ENCODE measurements at places on chromosomes 5 and 9.
A peak's percentile ranks its signal among the peaks of the same experiment; 100 is the strongest.

DNA sequence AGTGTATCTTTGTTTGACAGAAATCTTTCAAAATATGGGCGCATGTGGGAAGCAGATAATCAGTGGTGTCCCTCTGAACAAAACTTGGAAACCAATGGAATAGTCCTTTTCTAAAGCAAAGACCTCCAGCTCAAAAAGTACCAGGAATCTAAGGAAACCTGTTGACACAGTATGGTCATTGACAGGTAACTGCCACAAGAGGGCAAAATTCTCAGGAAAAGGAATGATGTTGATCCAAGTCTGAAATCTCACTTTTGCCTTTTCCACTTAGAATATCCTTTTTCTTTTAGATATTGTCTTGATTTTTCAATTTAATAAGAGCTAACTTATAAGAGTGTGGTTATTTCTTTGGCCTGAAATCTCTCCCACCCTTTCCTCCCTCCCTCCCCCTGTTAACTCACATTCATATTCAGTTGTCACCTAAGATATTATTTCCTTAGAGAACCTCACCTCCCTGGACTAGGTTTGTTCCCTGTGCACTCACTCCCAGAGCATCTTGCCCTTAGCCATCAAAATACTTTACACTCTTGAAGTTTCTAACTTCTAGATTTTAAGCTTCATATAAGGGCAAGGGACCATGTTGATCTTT lies 59.0 kb upstream of the BARX1 start:
- no peak for DNase-seq

DNA sequence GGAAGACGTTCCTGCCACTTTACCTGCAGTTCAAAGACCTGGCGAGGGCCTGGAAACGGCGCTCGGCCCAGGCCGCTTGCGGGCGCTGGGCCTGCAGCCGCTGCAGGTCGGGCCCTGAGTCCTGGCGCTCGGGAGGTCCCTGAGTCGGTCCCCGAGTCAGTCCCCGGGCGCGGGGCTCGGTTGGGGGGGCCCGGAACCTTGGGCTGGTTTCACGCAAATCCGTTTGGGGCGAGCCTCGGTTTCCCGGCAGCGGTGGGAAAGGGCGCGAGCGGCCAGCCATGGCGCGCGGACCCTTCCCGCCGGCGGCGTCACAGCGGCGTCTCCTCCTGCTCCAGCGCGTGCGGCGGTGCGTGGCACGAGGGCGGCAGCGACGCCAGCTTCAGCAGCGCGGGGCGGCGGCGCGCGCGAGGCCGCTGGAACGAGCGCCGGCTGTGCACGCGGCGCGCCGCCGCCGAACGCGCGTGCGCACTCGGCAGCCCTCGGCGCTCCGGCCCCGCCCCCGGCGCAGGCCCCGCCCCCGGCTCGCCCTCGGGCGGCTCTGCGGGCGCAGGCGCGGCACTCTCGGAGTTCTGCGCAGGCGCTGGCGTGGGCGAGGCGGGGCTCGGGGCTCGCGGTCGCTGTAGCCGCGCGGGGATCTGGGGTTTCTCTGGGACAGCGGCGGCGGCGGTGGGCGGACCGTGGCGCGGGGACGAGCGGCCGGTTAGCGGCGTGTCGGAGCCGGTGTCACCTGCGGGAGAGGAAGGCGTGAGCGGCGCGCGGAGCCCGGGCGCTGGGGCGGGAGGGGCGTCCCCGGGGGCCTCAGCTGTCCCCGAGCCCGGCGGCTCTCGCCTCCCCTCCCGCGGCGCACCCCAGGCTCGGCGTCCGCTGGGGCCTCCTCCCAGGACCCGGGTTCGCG lies 29.9 kb downstream of the EXOC3 start:
- peak; percentile 87 for DNase-seq

GRCh38 chr5:124708086-124708485 lies 38.4 kb downstream of the ZNF608 start:
- DNase-seq: no peak

GRCh38 chr5:143782588-143783386 lies 29.2 kb upstream of the HMHB1 start:
- DNase-seq: no peak

GRCh38 chr5:170297589-170298462 lies at the start of gene LCP2:
Gene LCP2 (minus strand): TSS chr5:170297777. CDS start chr5:170297611, 166 bp downstream.
- DNase-seq: peak; percentile 31
